ENCODE measurements at places on chromosomes 6 and 20.

DNA sequence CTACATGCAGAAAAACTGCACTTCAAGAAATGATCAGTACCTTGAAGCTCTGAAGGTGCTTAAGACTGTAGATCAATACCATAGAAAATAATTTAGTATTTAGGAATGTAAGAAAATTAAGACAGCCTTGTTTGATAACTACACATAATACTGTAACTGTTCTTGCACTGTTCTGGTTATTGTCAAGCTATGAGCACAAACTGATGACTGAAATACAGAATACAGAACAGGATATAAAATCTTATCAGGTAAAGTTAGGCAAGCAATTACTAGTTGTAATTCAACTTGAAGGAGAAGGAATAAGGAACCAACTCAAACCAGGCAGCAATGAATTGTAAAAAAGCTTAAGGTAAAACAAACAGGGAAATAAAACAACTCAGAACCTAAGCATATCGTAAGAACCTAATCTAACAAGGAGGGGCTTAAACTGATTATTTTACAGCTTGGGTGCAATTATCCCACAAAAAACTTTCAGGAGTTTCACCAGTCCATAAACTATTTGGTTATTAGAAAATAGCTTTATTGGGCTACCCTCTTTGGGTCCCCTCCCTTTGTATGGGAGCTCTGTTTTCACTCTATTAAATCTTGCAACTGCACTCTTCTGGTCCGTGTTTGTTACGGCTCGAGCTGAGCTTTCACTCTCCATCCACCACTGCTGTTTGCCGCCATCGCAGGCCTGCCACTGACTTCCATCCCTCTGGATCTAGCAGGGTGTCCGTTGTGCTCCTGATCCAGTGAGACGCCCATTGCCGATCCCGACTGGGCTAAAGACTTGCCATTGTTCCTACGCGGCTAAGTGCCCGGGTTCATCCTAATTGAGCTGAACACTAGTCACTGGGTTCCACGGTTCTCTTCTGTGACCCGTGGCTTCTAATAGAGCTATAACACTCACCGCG, 97.7 kb downstream of the ATG5 start:
- no peak for DNase-seq

DNA sequence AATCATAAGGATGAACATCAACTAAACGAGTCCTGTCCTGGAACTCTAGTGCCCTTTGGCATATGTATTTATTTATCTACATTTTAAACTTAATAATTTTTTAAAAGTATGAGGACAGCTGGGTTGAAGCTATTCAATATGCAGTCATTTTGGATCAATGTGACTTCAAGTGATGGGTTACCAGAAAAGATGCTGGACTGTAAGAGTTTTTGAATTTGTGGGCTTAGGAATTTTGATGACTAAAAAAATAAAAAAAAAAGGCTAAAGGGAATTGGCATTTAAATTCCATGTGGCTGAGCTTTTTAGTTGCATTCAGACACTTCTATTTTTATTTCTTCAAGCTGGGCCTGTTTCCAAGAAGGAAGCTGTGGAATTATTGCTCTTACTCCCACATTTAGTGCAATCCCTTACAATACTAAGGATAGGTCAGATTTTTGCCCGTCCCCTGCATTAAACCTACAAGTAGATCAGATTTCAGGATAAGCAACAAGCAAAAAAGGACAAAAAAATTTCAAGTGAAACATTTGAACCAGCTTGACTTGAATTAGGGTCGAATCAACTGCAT, 704.2 kb upstream of the CITED2 start:
- no peak for DNase-seq

GRCh38 chr6:111700135-111700690, 94.5 kb upstream of the TRAF3IP2 start:
- DNase-seq: no peak

GRCh38 chr6:136666041-136666440, 115.8 kb upstream of the MAP7 start:
- no peak for DNase-seq

GRCh38 chr6:16048221-16048620, 80.7 kb upstream of the MYLIP start:
- DNase-seq: no peak

DNA sequence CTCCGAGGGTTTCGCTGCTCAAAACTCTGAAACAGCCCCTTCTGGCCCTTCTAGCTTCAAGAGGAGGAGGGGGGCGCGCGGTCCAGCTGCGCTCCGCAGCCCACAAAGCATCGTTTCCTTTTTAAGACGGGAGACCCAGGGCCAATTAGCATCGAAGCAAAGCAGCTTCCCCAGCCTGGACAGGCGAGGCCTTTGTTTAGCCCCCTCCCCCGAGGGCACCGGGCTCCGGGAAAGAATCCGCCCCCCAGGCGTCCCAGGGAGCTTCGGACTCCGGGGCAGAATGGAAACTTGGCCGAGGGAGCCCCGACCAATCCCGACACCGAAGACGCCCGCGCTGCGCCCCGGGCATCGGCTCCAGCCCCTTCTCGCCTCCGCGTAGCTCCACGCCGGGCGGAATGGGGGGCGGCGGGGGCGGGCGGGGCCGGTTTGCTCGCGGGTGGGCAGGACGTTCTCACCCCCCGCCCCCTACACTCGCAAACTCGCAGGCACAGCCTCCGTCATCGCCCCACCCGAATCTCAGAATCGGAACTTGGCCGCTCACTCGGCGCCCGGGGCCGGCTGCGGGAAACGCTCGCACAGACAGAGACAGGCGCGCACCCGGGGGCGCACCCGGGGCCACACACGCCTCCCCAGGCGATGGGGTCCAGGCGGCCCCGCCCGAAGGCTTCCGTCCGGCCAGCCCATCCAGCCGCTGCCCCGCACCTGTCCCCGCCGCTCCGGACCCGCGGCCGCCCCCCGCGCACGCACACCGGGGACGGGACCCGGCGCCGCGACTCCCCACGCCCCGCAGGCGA, 628 bp downstream of the NKAIN4 start:
- DNase-seq: no peak

- no peak for DNase-seq
These were observed 204.8 kb upstream of the NOX3 start for GRCh38 chr6:155660251-155660977.

- no peak for DNase-seq
These were observed 48.8 kb downstream of the CAP2 start for GRCh38 chr6:17442196-17442595.

DNA sequence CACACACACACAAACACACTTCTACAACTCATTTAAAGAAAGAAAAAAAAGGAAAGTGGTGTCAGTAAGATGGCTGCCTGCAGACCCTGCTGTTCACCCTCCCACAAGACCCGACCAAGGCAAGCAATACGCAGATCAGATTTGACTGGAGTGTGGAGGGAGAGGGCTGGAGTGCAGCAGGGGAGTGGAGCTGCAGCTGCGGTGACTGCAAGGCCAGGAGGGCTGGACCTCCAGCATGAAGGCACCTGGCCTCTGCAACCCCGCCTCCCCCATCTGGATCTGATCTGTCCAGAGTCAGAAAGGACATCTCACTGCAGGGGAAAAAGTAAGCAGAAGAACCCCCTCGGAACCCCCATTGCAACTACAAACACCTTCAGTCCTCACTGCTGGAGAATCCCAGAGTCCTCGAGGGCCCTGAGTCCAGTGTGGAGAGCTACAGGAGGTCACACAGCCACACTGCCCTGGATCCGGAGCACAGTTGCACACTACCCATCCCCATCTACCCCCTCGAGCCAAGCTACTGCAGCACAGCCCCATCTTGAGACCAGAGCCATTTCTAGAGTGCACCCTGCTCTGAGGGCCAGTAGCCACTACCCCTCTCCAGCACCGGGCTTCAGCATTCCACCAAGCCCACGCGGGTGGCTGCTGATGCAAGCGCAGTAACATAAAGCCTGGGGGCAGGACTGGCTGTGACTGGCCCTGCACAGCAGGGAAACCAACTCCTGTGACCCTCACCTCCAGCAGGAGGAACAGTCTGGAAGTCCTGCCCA, 41.9 kb upstream of the SRSF6 start:
- no peak for DNase-seq

- DNase-seq: no peak
These were observed 4.0 kb downstream of the TEAD3 start for GRCh38 chr6:35492974-35493284.

GRCh38 chr6:89180971-89181370, 35.1 kb downstream of the PM20D2 start:
- no peak for DNase-seq

DNA sequence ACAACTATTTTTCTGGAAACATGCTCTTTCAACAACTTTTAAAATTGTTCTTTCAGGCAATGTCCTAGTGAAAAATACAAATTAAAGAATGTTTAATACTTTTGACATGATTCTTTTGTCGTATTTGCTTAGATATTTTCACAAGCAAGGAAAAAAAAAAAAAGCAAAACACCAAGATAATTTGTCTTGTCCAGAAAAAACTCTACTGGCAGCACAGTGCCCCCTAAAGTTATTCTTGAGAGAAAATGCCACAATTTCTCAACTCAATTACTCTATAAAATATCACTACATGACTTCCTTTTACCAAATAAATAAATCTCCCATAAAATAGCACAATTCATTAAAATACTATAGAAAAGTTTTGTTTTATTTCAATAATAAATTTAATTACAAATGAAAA, 652.5 kb upstream of the EPHA7 start:
- DNase-seq: no peak

- DNase-seq: no peak
These were observed 45.4 kb upstream of the QKI start for GRCh38 chr6:163369141-163369540.

- no peak for DNase-seq
These were observed 9.5 kb upstream of the SLC17A3 start for GRCh38 chr6:25883536-25883935.

DNA sequence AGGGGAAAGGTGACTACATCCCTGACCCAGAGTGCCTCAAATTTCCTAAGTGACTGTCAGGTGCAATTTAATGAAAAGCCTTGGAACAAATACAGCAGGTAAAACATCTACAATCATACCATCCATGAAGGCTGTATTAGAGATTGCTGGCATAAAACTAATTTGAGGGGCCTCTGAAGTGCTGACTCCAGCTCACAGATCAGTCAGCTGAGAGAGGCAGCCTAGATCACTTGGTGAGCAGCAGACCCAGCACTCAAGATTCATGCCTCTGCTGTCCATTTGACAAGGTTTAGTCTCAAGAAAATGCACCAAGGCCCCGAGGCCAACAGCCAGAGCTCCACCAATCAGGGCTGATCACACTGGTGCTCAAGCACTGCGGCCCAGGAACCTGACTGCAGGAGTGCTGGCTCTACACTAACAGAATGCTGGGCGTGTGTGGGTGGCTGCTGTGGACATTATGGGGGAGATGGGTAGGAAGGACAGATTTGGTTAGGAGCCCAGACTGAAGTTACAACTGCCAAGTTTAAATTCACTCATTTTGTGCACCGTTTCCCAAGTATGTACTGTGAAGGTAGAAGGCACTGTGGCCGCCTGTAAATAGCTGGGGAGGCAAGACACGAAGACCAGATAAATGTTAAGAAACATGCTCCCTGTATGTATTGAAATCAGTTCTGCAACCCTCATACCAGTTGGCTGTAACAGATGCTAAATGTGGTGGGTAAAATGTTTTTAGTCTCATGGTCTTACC, 28.2 kb downstream of the SNX5 start:
- DNase-seq: no peak

- no peak for DNase-seq
These were observed 2.5 kb downstream of the FYN start for GRCh38 chr6:111870742-111871064.

GRCh38 chr6:88403486-88403885, 237.3 kb upstream of the CNR1 start:
- DNase-seq: no peak

DNA sequence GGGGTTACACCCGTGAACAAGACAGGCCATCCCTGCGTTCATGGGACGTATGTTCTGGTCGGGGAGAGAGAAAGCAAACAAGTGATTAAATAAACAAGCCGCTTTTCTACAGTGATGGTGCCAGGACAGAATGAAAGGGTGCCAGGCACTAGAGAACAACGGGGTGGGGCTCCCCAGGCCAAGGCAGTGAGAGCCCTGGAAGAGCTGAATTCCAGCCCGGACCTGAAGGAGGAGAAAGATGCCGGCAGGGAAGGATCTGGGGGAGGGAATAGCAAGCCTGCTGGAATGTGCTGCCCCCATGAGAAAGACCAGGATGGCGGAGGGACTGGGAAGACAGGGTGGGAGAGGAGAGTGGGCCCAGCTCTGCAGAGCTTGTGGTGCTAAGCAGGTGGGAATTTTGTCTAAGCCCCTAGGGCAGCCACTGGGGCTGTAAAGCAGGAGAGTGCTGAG, 7.5 kb downstream of the SNAI1 start:
- DNase-seq: no peak

- no peak for DNase-seq
These were observed 7.1 kb upstream of the ZBP1 start for GRCh38 chr20:57627339-57627738.

GRCh38 chr20:37711994-37712964, 18.4 kb downstream of the CTNNBL1 start:
- DNase-seq: no peak

DNA sequence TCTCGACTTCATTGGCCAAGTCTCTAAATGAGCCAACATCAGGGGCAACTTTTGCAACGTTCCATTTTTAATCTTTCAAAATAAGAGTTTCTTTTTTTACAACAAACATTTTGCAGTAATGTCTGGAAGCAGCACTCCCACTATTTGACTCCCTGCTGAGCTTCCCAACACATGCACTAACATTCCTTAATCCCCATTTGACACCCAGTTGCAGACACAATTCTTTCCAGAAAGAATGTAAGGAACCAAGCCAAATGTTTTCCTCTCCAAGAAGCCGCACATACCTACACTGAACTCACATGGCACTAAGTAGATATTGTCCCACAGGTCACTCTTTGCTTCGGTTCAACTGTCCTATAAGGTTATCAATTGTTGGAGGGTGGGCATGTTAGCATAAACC, 165.6 kb downstream of the GRM1 start:
- DNase-seq: no peak

- DNase-seq: peak; percentile 56
These were observed 9.9 kb upstream of the BAK1 start for GRCh38 chr6:33589731-33590530.

DNA sequence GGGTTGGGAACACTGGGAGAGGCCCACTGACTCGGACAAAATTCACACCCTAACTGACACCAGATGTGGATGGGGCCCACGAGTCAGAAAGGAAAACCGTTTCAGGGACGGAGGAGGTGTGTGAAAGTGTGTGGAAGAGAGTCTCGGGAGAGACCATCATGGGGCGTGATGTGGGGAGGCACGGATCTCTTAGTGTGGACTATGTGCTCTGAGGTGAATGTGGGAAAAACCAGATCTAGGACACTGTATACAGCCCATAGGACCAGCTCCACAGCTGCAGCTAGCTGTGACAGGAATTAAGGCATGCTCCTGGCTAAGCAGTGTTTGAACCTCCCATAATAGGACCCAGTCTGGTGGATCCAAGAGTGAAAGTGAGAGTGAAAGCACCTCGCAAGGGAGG, 691.3 kb downstream of the PHF3 start:
- DNase-seq: no peak

- DNase-seq: no peak
These were observed 18.8 kb downstream of the OR2A4 start for GRCh38 chr6:131682442-131682841.

- DNase-seq: no peak
These were observed 215.1 kb upstream of the CNR1 start for GRCh38 chr6:88381289-88381642.

GRCh38 chr6:162907876-162908481, 180.2 kb downstream of the PACRG start:
- no peak for DNase-seq

- DNase-seq: no peak
These were observed 19.0 kb upstream of the PTPN1 start for GRCh38 chr20:50491168-50491567.

GRCh38 chr6:124694139-124694705, 268.0 kb upstream of the RNF217 start:
- DNase-seq: no peak
